ENCODE measurements at places on chromosomes 7 and 10.

GRCh38 chr10:63760708-63761047 lies 239.5 kb downstream of the REEP3 start:
- DNase-seq: no peak

GRCh38 chr7:24980534-24981170 lies 674 bp upstream of the OSBPL3 start:
- DNase-seq: no peak

GRCh38 chr10:50533296-50533695 lies 90.5 kb downstream of the SGMS1 start:
- no peak for DNase-seq

- DNase-seq: no peak
These were observed 6.2 kb upstream of the IFIT2 start for GRCh38 chr10:89295597-89295996.

DNA sequence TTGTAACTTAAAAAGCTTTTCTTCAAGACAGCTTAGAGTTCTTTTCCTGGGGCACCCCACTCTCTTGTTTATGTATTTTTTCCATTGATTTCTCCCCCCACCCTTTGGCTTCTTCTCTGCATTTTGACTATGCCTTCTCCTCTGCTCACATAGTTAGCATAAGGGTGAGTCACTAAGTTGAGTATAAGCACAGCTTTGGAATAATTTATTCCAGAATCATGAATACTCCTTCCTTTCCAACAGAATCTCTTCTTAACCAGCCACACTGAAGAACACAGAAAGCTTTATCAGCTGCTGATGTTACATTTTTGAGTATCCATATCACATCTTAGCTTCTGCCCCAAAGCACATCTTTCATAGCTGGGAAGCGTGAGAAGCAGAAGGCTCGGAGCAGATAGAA lies 449.5 kb upstream of the MKI67 start:
- DNase-seq: no peak

- DNase-seq: no peak
These were observed 6.9 kb downstream of the ATP5MF start for GRCh38 chr7:99459087-99459486.
